ENCODE measurements at places on chromosomes 6 and 20.
A peak's percentile ranks its signal among the peaks of the same experiment; 100 is the strongest.

DNA sequence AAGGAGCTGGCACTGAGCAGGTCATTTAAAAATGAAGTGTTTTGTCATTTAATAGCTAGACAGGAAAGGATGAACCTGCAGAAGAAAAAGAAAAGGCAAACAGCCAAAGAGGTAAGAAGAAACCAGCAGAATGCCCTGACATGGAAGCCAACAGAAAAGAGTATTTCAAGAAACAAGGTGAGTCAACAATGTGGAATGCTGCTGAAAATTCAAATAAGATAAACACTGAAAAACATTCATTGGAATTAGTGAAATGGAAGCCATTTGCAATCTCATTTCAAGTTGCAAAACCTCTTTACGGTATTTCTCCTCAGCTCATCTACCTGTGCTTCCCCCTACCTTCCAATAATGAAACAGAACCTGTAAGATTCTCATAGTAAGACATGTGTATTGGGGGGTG lies 59.6 kb downstream of the RWDD2A start:
- DNase-seq: no peak

DNA sequence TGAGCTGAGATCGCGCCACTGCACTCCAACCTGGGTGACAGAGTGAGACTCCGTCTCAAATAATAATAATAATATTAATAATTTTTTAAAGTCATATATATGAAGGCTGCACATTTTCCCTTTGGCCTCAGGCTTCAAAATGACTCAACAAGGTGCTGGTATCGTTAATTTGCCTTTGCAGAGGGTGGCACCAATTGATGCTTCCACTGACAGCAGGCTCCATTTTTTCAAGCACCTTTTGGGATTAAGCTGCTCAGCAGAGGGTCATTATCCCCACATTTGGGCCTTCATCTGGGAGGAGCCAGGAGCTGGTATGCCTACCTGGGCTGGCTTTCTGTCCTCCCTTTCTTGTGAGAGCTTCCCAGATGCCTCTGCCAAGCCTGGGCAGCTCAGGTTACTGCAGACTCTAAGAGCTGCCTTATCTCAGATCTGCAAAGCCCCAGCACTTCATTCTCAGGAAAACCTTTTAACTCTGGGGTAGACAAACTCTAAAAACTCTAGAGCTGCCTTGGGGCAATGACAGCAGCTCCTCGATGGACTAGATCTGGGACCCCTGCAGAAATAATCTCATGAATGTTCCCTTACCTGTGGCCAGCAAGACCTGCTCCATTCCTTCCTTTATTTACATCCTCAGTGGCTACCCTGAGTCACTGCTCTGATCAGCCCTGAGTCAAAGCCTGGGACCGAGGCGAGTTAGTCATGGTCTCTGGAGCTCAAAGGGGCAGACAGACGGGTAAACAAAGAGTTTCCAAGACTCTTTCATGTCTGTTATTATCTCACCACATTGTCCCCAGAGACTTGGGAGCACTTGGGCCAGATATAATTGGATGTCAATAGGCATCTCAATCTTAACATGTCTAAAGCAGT lies 80.0 kb upstream of the EYA2 start:
- no peak for DNase-seq

DNA sequence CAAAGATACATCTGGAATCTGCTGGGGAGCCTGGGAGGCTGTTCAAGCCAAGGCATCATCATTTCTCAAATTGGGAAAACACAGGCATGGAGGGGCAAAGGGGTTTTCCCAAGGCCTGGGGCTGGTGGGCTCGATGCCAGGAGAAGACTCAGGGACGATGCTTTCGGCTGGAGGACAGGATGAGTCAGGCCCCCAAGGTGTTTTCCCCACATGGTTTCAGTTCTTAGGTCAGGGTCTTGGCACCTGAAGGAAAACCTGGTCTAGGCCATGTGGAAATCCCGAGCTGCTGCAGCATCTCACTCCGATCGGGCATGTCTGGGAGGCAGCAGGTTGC lies 348.1 kb downstream of the CDC5L start:
- DNase-seq: no peak

GRCh38 chr20:58233881-58234528 lies 5.6 kb upstream of the ANKRD60 start:
- peak; percentile 35 for DNase-seq

GRCh38 chr20:58023346-58023745 lies 205.1 kb downstream of the ANKRD60 start:
- no peak for DNase-seq

DNA sequence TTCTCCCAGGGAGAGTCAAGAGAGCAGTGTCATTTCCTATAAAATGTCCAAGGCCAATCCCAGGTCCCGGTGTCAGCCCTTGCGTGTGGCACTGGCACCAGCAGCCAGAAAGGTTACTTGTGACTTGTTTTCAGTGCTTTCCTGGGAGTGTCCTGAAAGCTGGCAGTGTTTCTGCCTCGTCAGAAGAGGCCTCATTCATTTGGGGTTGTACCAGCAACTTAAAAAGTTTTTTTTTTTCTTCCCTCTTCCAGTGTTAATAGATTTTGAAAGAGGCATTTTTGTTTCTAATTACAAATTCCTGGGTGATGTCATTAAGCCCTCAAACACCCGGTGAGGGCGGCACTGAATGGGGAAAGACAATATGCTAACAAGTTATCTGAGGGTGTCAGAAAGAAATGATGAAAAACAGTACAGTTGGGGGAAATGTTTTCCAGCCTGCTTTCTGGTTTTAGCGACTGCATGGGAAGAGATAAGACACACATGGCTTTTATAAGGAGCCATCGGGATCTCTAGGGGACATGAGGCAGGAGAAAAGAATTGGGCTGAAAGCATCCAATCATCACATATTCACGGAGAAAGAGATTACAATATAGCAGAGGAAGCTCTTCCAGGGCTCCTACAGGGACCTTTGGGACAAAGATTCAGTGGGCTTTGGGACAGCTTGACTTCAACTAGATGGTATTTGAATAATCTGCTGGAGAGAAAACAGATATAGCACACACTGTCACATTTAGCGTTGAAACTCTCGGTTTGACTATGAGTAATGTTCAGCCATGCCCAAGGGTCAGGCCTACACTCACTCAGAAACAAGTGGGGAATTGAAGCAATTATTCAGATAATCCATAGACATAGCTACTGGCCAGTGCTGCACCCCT lies 153.0 kb downstream of the BCAS1 start:
- DNase-seq: no peak

DNA sequence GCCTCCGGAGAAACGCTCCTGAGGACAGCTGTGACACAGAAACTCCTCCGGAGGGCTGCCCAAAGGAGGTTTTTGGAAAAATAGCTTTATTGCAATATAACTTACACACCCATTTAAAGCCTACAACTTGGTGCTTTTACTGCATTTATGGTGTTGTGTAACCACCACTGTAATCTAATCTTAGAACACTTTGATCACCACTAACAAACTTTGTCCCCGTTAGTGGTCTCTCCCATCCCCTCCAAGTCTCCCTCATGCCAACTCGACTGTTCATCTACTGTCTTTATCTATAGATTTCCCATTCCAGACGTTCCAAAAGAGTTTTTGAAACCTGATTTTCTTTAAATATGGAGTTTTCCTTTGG lies 62.8 kb downstream of the SYNJ2 start:
- no peak for DNase-seq

- no peak for DNase-seq
These were observed 37.8 kb downstream of the PTPRK start for GRCh38 chr6:128482642-128483041.

DNA sequence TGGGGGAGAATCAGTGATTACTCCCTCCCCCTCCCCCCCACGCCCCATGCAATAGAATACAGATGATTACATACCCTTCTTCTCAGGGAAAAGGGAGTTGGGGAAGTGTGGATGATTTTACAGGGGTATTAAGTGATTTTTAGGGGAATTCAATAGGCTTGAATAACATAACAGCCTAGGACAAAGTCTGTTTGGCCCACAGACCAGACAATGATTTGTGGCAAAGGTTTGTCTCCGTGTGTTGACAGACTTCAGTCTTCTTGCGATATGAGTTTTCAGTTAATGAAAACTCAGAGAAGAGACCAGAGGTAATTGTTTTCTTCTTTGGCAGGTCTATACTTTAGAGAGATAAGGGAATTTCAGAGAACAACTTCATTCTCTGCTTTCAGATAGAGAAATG lies 95.3 kb downstream of the OR2B2 start:
- DNase-seq: no peak

DNA sequence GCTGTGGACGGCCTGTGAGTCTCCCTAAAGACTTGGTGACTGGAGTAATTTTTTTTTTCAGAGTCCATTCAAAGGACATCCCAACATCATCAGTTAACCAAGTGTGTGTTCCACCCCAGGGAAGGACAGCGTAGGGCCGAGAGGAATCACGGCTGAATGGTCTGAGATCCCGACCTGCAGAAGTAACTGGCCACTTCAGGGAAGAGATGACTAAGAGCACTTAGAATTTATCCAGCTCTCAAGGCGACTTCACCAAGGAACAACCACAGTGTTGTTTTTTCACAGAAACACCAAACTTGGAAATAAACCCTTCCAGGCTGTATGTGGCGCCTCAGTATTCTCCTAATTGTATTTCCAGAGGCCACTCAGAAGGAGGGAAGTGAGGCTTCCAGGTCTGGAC lies 231.6 kb downstream of the FNDC1 start:
- DNase-seq: no peak

DNA sequence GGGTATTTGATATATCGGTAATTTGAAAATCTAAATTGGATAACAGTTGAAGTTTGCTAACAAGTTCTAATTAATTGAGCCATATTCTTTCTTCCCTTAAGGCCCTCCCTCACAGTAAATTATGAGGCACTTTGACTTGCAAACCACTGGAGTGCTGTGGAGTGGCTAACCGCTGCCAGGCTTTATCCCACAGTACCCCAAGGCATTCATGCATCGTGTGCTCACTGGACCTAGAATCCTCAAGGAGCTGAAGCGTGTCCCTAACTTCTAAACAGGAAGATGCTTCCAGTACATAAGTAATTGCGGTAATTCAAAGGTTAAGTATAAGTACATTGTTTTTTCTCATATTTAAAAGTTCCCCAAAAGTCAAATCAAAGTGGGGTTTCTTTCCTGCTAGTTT lies 499.9 kb downstream of the TFAP2A start:
- no peak for DNase-seq

- DNase-seq: peak; percentile 62
These were observed 2.1 kb downstream of the SOX12 start for GRCh38 chr20:327186-328026.

GRCh38 chr20:40880063-40880728 lies 148.4 kb upstream of the TOP1 start:
- no peak for DNase-seq

- DNase-seq: no peak
These were observed 229.8 kb downstream of the FRK start for GRCh38 chr6:115830895-115831294.

GRCh38 chr20:62411479-62412193 lies 4.6 kb upstream of the CABLES2 start:
- DNase-seq: no peak

- no peak for DNase-seq
These were observed 170.3 kb upstream of the PDE10A start for GRCh38 chr6:165833355-165833754.

DNA sequence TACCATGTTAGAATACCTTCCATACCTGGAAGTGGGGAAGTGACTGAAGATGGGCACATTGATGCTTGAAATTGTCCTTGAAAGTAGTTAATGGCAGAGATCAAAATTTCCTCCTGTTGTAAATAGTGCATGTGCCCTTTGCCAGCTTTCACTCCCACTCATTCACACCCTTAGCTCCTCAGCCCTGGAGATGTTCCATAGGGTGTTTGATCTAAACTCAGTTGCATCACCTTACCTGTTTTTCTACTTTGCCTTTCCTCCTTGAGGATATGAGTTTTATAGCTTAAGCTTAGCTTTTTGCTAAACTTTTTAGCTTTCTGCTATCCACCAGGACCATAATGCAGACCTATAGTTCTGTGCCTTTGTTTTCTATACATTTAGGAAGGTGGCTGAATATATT lies 69.0 kb downstream of the CEP57L1 start:
- DNase-seq: no peak

DNA sequence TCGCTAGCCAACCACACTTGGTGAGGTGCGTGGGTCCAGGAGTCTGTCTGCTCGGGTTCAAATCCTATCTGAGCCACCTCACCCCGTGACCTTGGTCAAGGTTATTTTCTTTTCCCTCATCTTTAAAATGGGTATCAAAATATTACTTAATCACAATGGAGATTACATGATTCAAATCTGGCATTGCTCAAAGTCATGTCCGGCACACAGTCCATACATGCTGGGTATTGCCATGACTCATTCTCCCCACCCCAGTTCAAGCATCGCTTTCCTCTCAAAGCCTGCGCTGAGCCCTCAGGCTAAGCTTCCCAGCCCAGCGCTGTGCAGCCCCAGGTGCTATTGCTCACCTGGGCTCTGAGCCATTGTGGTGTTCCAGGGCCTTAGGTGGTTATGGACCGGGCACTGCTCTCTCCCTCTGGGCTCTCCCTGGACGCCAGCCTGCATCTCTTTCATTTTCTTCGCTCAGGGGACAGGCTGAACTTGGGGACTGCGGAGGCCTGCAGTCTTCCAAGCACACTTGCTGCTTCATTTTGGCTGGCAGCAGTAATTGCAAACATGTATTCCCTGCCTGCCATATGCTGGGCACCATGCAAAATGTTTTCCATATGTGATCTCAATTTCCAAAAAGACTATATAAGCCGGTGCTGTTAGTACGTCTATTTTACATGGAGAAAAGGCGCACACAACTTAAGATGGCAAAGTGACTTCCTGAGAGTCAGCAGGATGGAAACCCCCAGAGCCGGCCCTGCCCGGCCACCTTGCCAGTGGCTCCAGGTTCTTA lies 27.3 kb downstream of the WRNIP1 start:
- DNase-seq: peak; percentile 39

GRCh38 chr6:17866876-17867444 lies 120.5 kb downstream of the KIF13A start:
- DNase-seq: no peak

DNA sequence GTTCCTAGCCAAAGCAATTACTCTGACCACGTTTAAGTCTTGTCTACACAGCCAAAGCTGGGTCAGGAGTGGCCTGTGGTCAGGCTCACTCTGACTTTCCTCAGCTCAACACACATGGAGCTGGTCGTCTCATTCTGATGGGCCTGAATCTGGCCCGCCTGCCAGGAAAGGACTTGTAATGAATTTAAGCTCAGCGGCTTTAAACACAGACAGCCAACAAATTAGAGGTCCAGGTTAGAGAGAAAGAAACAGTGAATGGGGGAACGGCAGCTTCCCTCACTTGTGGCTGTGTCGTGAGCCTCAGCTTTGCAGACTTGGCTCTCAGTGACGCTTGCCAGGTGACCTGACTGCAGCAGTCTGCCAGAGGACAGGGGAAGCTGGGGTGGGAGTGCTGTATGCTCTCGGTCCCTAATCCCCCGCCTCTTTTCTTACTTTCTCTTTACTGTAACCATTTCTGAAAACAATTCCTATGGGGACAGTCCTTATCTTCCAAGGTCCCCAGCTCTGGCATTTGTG lies 121.9 kb upstream of the AGPAT4 start:
- DNase-seq: no peak

Measured in CD4-positive, alpha-beta T cell (primary cell).